Amniotic epithelial cell (primary cell): ENCODE measurements at places on chromosomes 3 and 15.

DNA sequence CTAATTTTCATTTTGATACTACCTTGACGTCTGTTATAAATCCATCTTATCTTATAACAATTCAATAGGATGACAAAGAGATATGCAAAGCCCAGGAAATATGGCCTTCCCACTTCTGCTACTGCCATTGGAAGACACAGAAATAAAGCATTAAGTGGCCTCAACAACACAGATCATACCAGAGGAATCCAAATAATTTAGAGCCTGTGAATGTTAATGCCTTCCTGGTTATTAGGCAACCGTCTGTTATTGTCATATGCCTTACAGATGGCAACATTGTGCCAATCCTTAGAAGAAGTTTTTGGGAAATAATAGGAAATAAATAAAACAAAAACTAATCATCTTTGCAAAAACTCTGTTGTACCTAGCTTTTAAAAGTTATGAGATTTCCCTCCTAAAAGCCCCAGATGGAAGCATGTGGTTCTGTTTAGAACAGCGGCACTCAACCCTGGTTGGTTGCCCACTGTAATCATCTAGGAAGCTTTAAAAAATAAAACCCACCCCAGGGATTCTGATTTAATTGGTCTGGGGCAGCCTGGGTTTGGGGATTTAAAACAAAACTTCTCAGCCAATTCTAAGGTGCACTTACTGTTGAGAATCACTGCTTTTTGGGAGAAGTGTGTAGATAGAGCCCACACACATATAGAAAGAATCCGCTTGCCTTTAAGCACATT, 704.8 kb upstream of the CFAP20DC start:
- no peak for DNase-seq

- peak; percentile 35 for DNase-seq
Observed at GRCh38 chr3:114127517-114127916, 51.3 kb downstream of the DRD3 start.

DNA sequence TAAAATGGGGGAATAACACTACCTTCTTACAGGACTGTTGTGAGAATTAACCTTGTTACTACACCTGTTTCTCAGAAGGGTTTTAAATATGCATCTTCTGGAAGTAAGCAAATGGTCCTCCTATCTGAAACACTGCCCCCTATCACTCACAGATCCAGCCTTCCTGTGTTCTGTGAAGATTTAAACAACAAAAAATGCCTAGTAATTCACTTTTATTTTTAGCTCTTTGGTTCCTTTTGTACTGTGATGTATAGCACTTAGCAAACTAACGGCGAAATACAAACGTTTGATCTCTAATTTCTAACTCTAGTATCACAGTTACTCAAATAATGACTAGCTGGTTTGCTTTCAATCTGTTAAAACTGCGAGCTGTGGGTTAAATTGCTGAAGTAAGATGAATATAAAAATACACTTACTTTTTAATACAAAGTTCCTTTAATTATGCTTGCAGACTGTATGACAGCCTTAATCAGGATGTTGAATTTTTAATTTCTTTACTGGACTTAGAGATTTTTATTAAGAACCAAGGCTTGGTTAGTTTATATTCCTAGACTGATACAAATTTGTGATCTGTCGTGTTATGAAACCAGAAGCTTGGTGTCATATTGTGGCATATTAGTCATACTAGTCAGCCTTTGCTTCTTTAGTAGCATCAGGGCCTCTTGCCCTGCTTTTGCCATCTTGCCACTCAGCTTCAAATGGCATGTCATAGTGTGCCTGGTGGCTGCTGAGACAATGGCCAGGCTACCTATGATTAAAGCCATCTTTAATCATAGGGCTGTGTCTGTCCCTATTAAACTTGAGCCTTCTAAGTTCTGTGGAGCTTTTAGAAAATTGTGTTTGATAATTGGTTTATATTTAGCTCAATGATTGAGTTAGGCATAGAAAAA, 9.2 kb downstream of the EIF3J start:
- peak; percentile 36 for DNase-seq

DNA sequence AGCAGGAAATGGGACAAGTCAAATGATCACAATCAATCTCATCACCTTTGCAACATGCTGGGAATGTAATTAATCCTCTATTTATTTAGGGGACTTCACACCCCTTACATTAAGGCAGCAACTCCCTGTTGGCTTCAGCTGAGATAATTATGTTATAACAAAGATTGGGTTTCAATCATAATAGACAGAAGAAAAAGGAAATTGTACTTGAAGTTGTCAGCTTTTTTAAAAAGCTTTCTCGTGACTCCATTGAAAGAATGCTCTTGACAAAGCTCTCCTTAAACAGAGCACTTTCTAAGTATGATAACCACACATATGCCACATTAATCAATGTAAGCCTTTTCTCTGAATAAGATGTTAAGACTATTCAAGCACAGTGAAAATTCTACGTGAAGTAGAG, 65.7 kb downstream of the SHQ1 start:
- no peak for DNase-seq

DNA sequence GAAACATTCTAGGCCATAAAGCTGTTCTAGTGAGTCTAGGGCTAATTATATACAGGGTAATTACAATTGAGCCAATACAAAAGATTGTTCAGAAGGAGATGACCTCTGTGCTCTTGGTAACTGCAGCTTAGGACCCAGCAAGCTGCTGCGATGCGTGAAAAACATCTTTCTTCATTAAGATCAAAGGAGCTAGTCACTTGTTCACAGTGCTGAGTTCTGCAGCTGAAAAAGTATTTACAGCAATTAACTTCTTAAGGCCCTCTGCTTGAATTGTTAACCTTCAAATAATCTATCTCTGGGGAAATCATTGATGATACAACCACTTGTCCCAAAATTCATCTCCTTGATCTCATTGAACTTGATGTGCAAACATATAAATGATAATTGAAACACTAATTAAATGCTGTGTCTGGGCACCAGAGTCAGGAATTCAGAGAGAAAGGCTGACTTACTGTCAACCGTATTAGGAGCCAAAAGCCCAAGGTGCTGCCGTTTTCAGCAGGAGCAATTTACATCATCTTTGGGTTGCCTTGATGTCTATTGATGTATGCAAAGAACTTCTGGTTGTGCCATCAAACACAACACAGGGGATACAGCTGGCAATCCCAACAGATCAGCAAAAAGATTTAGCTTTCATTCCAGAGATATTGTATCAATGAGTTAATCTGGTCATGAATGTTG, 213.0 kb downstream of the NECTIN3 start:
- DNase-seq: no peak
